Activated B cell treated with CpG ODN at 0.5 μM for 24 hours (primary cell): ENCODE measurements at places on chromosomes 3 and 15.

GRCh38 chr3:175149675-175150074, 290.5 kb downstream of the NAALADL2 start:
- no peak for DNase-seq

DNA sequence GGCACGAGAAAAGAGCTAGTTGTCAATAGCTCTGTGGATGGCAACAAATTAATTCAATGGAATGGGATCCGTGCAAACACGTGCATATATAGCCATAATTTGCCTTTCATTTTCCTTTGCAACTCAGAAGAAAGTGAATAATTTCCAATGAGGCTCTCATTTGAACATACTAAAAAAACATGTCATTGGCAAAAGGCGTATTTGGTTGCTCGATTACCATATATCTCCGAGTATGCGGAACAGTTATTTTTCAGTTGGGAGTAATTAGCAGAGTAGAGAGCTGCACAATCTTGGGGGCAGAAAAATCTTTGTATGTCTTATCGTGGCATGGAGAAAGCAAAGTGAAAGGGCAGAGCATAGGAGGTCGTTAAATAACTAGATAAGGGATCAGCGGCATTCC, 257.4 kb downstream of the SV2B start:
- no peak for DNase-seq

DNA sequence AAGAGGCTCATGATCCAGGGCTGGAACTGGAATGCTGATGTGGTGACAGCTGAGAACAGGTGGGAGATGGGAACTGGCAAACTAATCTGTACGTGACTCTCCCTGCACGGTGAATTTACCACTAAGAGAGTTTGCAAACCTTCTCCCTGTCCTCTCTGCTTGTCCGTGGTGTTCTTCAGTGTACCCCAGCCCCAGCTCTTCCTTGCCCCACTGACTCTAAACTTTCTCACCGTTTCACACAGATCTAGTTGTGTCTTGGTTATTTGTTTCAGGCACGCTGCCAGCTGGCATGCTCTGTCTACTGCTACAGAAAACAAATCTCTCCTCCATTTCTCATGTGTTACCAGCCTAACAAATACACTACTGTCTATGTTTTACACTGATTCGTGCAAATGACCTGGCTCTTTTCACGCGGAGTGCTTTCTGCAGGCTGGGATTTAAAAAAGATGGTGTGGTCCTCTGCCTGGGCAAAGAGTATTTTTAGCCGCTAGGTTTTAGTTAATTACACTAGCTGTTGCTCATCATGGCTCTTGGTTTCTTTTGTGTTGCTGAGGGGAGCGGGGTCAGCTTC, 192.7 kb upstream of the LRIG1 start:
- no peak for DNase-seq

- no peak for DNase-seq
These were observed 23.5 kb downstream of the DNAH1 start for GRCh38 chr3:52339612-52340011.

- no peak for DNase-seq
These were observed 65.2 kb downstream of the RARB start for GRCh38 chr3:25493246-25493645.
